GM06990 (cell line): ENCODE measurements at places on chromosomes 5 and 9.

GRCh38 chr5:138807182-138807581 is 54.0 kb downstream of the CTNNA1 start:
- no peak for DNase-seq

DNA sequence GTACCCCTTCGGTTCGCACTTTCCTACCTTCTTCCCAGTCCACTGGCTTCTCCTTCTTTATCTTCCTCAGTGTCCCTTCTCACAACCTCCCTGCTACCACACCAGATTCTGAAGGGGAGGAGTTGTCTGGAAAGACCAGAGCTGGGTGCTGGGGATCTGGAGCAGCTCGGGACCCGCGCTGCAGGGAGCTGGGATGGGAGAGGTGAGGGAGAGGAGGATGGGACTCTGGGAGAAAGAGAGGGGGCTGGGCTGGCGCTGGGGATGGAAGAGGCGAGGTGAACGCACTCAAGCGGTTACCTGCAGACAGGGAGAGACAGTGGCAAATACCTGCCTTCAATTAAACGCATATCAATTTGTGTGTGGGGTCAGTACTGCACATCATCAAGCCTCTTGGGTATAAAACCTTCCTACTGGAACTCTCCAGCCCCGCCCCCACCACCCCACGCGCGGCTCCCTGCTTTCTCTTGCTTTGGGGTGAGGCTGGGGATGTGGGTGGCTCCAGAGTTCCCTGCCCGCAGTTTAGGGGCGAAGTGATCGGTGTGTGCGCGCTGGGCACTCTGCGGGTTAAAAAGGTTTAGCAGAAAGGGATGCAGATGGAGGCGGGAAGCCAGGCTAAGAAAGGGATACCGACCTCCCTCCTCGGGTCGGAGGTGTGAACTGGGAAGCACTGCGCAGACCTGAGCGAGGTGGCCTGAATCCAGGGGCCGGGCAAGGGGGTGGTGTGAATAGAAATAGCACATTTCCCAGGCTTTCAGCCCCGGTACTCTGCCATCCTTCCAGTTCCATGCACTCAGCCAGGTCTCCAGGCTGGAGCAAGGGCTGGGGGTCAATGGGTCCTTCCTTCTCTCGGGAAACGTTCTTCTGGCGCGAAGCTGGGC is 977 bp upstream of the PAM start:
- DNase-seq = peak; percentile 13

DNA sequence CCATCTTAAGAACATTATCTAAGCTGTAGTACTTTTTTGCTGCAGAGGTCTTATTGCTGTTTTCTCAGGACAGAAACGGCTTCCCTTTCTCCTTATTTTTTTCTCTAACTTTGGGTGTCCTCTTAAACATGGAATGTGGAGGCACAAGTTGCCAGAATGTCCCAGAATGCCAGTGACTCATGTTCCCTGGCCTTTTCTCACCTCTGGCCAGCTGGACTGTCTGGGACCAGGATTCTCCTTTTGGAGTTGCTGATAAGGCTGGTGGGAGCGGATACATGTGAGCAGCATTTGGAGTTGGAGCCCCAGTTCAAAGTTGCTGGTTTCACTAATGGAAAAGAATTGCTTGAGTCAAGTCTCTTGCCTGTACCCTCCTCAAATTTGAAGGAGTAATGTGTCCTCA is 112.8 kb downstream of the ARHGAP26 start:
- no peak for DNase-seq

- no peak for DNase-seq
Observed at GRCh38 chr5:135851915-135852845, 17.7 kb downstream of the SLC25A48 start.

GRCh38 chr9:37676411-37676830 is 25.7 kb downstream of the FRMPD1 start:
- DNase-seq = no peak

- DNase-seq = peak; percentile 63
Observed at GRCh38 chr5:177300236-177300880, 3.2 kb downstream of the RAB24 start.

- DNase-seq = no peak
Observed at GRCh38 chr9:70465398-70465797, 50.9 kb upstream of the KLF9 start.

DNA sequence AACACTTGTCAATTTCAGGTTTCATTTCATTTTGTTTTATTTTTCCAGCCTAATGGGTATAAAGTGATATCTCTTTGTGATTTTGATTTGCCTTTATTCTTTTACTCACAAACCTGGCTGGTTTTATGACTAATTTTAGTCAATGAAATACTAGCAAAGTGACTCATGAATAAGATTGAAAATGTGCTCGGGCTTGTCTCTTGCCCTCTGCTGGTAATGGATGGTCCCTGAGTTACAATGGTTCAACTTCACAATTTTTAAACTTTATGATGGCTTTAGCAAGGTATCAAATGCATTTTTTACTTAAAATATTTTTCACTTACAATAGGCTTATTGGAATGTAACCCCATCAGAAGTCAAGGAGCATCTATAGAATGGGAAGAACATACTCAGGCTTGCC is 431.4 kb upstream of the CCNG1 start:
- no peak for DNase-seq

DNA sequence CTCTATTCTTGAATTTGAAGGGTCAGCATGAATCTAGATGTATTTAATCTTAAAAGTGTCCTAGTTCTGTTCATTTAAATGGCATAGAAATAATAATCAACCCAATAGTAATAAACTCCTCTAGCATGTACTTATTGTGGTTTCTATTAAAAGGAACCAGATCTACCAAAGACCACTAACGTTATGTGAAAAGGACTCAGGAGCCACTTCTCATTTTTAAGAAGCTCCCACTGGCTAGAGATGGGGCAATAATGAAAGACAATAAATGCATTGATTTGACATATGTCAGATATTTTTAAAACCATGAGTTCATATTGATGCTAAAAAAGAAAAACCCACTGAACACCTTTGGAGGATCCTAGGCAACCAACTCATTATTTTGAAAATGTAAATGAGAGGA is 191.9 kb downstream of the ATP10B start:
- no peak for DNase-seq

DNA sequence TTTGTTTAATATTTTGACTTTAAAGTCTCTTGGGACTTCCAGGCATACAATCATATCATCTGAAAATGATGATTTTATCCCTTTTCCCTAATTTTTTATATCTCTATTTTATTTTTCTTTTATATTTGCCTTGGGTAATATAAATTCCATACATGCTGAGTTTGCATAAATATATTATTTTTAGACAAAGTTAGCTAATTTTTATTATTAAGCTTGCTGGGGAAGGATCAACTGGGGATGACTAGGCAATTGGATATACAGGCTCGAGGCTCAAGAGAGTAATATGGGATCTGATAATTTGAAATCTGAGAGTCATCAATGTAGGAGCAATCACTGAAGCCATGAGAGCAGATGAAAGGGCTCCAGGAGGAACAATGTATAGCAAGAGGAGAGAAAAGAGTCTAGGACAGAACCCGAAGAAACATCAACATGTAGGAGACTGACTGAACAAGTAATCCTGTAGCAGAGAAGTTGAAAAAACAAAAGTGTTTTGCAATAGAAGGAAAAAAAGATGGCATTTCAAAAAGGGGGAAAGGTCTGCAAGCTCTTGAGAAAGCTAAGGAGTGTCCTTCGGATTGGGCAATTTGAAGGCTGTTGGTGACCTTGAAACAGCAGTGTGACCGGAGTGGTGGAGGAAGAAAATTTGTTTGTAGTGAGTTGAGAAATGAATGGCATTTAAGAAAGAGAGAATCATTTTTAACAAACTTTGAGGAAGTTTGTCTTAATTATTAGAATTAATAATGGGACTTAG is 17.0 kb upstream of the RHOBTB3 start:
- no peak for DNase-seq
